Fibroblast of skin of right biceps (primary cell): ENCODE measurements at places on chromosomes 3 and 15.

GRCh38 chr3:59685432-59685831, 635.6 kb upstream of the CFAP20DC start:
- DNase-seq = no peak

DNA sequence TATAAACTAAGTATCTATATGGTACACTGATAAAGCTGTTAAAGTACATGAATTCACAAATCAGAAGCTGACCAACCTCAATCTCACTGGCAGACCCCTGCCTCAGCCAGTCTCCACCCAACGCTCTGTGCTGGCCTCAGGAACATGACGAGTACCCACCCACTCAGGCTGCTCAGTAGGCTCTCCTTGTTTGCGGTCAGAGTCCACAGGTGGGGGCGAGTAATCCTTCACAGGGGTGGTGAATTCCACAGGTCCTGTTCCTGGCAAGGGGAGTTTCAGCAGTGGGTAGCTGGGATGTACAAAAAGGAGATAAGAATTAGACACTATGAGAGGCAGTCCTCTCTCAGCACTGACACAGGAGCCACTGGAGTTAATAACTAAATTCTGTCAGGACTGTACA, 40.9 kb downstream of the SCAP start:
- DNase-seq = no peak

DNA sequence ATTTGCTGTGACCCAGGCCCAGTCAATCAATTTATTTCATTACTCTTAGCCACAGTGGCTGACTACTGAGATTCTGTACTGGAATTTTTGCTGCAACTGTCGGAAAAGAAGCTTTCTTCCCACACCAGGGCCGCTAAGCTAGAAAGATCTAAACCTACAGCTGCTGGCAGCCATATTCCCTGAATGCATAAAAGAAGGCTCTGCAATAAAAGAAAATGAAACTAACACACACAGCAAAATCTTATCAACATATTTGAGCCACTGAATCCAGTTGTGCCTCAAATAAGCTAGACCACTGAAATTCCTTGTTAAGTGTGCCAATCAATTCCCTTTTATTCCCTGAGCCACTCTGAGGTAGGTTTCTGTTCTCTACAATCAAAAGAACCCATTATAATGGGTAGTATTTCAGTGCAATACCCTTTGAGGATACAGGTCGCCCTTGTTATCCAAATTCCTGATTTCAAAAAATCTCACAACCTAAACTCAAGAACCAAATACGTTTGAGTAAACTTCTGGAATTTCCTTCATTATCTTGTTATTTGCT, 60.3 kb downstream of the MYO9A start:
- DNase-seq = no peak

- DNase-seq = no peak
Observed at GRCh38 chr3:138289701-138290100, 40.0 kb downstream of the NME9 start.

DNA sequence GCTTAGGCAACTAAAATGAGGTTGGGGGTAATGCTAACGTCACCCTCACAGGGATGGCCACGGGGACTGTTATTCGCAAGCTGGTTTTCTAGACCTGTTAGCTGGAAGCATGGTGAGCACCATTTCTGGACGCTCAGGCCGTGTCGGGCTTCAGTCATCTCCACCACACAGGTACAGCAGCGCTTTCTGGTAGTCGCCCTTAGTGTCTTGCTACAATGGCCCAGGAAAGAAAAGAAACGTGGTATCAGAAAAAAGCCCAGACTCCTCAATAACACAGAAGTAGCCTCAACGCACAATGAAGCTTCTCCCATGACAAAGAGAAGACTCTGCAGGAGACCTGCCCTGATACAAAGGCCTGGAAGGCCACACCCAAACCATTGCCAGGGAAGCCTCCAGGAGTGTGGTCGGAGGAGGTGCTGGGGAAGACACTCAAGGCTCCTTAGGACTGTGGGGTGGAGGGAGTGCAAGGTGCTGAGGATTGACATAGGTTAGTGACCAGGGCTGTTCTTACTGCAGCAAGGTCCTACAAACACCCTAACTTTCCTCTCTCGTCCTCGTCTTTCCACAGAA, 50.2 kb downstream of the ANXA2 start:
- no peak for DNase-seq

DNA sequence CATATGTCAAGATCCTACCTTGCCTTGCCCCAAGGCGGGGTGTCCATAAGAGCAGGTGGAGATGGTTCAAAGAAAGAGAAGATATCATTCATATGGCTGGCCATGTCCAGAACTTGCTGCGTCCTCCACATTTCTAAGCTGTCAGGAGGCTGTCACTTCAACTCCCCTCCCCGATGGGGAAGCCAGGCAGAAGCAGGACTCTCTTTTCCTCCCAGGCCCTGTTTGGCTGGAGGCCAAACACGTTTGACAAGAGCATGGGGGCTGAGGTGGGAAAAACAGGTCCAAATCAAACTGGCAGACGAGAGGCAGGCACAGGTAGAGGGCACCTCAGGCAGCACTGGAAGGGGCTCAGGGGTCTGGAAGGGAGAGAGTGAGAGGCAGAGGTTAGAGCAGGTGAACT, 37.7 kb downstream of the MESD start:
- DNase-seq = no peak

DNA sequence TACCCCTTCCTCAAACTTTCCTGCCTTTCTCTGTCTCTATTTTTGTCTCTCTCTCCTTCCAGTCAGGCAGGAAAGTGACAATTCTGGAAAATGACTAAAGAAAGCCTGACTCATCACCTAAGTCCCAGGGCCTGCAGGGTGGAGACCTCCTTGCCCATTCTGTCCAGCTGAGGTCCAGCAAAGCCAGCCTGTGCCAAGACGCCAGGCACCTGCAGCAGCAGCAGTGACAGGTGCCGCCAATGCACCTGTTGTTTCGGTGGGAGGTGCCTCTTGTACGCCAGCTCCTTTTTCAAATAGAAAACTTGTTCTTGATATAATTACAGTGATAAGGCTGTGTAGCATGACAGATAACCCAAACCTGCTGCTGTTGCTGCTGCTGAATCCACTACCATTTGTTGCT, 501.3 kb downstream of the NTRK3 start:
- DNase-seq = no peak

DNA sequence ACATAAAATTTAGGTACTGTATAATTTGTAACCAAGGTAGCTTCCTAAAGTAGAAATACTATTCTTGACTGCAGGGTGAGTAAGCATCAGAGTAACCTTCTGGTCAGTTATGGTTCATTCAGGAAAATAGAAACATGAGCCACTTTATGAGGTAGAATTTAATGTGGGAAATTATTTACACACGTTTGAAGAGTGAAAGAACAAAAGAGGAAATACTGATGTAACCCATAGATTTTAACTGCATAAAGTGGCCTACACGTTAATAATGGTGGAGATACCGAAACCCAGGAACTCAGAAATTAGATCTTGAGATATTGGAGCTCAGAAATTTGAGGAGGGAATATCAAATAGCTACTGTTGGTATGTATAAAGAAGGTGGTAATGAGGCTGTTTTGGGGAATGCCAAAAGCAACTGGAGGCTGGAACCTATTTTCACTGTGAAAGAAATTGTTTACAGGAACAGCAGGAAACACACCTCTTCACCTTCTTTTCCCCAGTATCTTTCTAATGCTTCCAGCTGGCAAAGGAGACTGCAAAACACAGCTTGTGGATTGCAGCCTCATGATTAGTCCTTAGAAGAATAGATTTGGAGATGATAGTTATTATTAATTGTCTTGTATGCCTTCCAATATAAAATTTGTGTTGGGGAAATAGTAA, 216.1 kb downstream of the DOCK3 start:
- no peak for DNase-seq

- peak; percentile 54 for DNase-seq
Observed at GRCh38 chr3:45537970-45538640, 56.4 kb upstream of the LIMD1 start.

DNA sequence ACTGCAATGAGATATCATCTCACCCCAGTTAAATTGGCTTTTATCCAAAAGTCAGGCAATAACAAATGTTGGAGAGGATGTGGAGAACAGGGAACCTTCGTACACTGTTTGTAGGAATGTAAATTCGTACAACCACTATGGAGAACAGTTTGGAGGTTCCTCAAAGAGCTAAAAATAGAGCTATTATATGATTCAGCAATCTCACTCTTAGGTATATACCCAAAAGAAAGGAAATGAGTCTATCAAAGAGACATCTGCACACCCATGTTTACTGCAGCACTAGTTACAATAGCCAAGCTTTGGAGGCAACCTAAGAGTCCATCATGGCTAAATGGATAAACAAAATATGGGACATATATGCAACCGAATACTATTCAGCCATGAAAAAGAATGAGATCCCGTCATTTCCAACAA, 68.0 kb upstream of the HES1 start:
- peak; percentile 73 for DNase-seq

GRCh38 chr3:41716471-41716870, 245.4 kb downstream of the ULK4 start:
- peak; percentile 29 for DNase-seq

- no peak for DNase-seq
Observed at GRCh38 chr15:69209661-69210060, 49.2 kb downstream of the GLCE start.

GRCh38 chr3:114404590-114404989, 110.8 kb downstream of the TIGIT start:
- DNase-seq = no peak

- peak; percentile 75 for DNase-seq
Observed at GRCh38 chr15:48190932-48191573, 412 bp upstream of the CTXN2 start.

GRCh38 chr15:94004697-94005096, 226.7 kb upstream of the MCTP2 start:
- DNase-seq = no peak
